ENCODE measurements at places on chromosomes 7 and 10.

- DNase-seq = no peak
Observed at GRCh38 chr10:107336061-107336460, 171.6 kb upstream of the SORCS1 start.

DNA sequence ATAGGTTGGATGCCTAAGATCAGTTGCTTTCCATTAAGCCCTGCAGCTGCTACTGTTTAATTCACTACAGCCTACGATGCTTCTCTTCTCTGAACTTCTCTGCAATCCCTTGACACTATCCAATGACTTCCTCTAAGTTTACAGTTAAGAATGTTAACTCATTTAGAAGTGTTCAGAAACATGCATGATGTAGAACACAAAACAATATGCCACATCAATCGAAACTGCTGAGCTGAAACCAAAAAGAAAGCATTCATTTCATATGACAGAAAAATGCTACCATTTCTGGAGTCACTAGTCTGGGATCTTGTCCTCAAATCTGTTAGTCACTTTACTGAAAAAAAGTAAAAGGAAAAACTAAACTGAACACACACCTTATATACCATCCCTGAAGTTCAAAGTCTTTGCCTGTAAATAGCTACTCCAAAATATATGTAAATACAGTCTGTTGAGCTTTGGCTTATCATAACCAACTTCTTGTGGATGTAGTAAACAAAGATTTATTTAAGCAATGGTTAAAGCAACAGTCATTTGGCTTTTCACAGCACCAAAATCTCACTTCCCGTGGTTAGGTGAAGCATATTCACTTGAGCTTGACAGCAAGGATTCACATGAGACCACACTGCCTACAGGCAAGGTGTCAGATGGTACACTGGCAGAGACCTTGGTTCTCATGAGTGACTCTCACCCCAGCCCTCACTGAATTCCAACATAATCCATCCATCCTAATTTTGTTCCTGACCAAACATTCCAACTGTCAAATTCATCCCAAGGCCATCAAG, 187.0 kb downstream of the PPP1R17 start:
- DNase-seq = no peak

- no peak for DNase-seq
Observed at GRCh38 chr7:84162584-84162983, 32.0 kb downstream of the SEMA3A start.

DNA sequence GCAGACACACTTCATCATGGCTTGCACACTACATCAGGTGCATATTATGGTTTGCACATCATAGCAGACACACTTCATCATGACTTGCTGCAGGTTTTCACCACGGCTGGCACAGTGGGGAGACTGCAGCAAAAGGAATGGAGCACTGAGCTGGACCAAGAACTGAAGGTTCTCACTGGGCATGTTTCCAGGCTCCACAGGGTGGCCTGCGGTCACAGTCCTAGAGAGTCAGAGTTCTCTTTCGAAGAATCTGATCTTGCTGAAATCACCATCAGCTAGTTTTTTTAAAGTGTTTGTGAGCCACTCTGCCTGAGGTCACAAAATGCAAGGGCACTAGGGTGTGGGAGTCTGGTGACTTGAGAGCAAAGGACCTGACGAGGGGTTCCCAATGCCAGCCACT, 140.4 kb upstream of the NPY start:
- no peak for DNase-seq

DNA sequence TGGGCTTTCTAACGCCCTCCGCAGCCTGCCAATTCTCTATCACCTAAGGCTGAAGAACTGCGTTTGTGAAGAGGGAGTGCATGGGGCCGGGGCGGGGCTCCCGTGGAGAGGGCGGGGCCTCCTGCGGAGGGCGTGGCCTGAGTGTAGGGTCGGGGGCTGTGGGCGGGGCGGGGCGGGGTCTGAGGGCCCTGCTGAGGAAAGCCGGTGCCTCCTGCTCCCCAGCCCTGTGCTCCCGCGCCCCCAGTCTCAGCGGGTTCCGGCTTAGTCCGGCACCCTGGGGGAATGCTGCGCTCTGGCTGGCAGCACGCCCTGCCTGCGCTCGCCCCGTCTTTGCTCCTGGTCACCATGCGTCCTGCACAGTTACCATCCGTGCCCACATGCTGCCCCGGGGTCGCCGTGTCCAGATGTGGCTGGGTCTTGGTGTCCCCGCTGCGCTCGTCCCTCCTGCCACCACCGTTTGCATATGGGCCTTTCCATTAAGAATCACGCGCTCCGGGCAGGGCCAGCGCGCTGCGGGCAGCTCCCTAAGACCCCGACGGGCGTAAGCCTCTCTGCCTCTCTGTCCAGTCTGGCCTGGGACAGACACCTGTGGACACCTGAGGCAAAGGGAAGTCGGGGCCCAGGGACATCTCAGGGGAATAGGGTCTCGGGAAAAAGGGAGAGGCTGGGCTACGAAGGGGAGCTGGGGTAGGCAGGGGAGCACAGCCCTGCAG, 144.0 kb upstream of the RET start:
- DNase-seq = peak; percentile 56

GRCh38 chr10:63562391-63562790, 41.2 kb downstream of the REEP3 start:
- DNase-seq = no peak

DNA sequence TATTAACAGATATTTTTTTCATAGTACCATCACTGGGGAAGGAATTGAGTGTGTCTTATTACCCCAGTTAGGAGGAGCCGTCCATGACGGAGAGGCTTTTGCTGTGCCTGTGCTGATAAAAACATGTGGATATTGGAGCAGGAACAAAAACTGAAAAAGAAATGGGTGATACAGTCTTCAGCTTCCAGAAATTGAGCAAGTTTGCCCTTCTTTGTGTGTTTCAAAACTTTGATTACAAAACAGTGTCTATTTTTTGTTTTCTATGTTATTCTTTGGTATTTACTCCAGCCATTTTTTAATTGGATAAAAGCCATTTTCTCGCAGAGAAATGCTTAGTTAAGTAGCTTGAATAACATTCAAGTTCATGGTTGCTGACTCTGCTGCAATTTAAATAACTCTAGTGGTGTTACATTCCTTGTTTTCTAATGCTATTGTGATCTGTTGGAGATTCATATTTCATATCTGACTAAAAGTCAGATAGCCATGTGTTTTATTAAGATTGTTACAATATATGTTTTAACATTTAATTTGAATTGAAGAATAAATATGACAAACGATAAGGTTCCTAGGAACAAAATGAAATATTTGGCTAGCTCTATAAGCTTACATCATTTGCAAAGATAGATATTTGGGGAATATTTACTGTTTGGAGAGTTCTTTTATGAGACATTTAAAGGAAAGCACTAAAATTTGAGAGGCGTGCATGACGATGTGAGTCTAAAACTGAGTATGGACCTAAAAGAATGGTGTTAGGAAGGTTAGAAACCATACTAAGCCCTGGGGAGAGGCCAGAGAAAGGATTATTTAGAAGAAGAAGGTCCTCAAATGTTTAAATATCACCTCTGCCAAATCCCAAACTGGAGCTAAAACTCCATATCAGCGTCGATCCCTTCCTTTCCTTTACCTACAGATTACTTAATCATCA, 747.3 kb upstream of the CELF2 start:
- no peak for DNase-seq

DNA sequence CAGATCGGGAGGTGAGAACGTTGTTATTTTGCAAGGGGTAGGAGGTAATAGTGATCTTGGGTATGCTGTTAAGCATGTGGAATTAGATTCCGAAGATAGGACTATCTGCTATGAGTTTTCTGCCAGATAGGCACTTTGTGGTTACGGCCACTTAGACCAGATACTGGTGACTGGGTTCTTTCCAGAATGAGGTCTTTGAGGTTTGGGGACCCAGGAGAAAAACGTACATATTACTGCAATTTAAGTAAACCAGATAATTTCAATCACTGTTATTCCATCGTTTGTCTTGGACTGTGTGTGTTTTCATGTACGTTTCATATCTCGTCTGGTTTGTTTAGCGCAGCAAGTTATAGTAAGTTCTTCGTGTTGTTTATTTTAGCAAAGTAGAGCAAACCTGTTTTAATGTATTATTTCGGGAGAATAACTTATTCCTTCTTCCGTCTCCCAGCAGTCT, 312 bp downstream of the ARL4A start:
- no peak for DNase-seq

DNA sequence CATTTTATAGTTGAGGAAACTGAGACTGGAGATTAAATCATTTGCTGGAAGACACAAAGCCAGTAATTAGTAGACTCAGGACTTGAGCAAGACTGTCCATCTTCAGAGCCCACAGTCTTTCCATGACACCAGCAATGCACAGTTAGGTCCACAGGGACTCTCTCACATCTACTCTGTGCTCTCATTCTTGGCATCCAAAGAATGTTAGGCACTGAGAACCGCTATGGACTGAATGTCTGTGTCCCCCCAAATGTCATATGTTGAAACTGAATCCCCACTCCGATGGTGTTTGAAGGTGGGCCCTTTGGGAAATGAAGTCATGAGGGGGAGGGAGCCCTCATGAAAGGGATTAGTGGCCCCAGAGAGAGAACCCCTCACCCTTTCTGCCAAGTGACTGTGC, 100.6 kb downstream of the LANCL2 start:
- no peak for DNase-seq

DNA sequence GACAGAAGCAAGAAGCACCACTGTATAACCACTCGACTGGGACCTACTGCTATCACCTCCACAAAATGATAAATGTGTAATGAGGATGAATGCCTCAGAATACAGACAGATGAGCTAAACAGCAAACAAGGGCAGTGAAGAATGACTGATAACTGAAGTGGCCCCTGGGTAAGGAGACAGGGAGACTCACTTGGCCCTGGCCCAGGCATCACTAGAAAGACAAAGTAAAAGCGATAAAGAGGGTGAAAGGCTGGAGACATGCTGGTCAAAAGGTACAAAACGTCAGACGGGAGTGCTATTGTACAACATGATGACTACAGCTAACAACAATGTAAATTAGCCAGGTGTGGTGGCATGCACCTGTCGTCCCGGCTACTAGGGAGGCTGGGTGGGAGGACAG, 27.8 kb upstream of the APBB1IP start:
- DNase-seq = no peak

- no peak for DNase-seq
Observed at GRCh38 chr7:27917119-27917518, 177.2 kb downstream of the TAX1BP1 start.

Data from stimulated activated CD4-positive, alpha-beta T cell treated with anti-CD3 and anti-CD28 coated beads, Interleukin-15, amount 100 ng/mL, for 48 hours (primary cell).